ENCODE measurements at places on chromosomes 7 and 10.

- DNase-seq, result no peak
Observed at GRCh38 chr7:47799524-47799923, 148.7 kb downstream of the PKD1L1 start.

- DNase-seq, result no peak
Observed at GRCh38 chr10:72822342-72822986, 71.1 kb upstream of the OIT3 start.

DNA sequence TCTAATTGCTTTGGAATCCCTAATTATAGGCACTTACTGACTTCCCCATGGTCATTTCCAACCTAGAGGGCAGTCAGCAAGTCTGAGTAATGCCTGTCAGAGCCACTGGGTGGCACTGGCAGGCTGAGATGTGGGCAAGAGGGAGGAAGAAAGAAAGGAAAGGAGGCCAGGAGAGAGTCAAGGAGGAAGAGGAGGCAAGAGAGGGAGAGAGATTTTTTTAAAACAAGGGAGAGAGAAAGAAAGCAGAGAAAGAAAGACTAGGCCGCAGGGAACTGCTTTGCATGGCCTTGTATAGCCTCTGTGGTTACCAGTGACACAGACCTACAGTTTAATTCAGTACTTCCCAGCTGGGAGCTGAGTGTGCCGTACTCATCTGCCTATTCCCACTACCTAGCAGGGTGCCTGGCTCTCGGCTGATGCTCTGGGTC, 210.4 kb upstream of the ADO start:
- DNase-seq, result peak; percentile 32

DNA sequence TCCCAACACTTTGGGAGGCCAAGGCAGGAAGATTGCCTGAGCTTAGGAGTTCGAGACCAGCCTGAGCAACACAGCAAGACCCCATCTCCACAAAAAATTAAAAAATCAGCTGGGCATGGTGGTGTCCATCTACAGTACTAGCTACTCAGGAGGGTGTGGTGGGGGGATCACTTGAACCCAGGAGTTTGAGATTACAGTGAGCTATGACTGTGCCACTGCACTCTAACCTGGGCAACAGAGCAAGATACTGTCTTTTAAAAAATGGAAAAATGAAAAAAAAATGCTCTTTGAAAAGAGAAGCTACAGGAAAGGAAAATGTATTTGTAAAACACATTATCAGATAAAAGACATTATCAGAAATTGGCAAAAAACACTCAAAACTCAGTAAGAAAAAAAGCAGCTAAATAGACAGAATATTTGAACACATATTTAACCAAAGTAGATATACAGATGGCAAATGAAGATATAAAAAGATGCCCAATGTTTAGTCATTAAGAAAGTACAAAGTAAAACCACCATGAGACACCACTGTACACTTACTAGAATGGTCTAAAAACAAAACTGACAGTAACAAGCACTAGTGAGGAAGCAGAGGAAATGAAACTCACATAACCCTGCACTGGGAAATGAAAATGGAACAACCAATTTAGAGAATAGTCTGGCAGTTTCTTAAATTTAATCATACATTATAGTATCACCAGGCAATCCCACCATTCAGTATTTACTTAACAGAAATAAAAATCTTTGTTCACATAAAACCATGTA, 40.5 kb downstream of the NRBF2 start:
- no peak for DNase-seq

GRCh38 chr10:132868995-132869394, 73.4 kb downstream of the CFAP46 start:
- DNase-seq, result no peak

GRCh38 chr7:2105917-2106316, 126.8 kb downstream of the MAD1L1 start:
- no peak for DNase-seq

- DNase-seq, result no peak
Observed at GRCh38 chr7:1290679-1291356, 58.1 kb downstream of the UNCX start.

DNA sequence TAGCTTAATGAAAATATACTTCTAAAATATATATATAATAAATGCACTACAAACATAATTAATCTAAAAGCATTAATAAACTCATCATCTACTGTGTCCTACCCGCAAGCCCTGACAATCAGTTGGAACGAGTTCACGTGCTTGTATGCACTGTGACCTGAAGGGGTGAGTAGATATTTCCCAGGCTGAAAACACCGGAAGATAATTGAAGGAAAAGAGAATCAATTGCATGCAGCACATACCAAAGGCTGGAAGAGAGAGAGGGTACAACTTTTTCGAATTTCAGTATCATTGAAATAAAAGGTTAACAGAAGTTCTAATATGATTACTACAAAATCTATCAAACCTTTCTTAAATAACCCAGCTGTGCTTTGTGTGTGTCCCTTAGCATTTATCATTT, 94.6 kb downstream of the SEMA3C start:
- peak; percentile 31 for DNase-seq

GRCh38 chr10:30384701-30385201, 35.7 kb upstream of the MTPAP start:
- DNase-seq, result peak; percentile 18

- no peak for DNase-seq
Observed at GRCh38 chr10:100902622-100903021, 10.1 kb upstream of the SLF2 start.

DNA sequence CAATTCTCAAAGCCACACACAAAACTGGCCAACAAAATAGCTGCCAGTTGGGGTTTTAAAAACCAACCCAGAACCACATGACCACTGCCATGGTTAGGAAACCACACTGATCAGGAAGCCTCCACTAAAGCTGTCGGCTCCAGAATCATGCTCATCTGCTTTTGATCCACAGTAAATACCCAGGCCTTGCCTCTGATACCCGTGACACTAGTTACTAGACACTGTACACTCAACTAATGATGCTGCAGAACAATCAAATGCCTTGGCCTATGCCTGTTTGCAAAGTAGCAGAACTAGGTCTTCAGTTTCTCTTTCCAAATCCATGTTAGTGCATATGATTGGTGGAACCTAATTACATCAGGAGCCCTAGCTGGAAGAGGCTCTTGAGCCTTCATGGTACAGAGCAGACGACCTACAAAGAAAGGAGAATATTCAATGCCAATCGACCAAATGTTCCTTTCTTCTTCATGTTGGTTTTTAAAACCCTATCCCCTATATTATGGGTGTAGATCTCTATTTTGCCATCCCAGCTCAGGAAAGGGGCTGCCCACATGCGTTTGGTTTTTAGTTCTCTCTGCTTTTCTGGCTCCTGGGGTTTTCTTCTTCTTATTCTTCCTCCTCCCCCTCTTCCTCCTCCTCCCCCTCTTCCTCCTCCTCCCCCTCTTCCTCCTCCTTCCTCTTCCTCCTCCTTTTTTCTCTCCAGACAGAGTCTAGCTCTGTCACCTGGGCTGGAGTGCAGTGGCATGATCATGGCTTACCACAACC, 76.6 kb downstream of the CNNM2 start:
- DNase-seq, result no peak

DNA sequence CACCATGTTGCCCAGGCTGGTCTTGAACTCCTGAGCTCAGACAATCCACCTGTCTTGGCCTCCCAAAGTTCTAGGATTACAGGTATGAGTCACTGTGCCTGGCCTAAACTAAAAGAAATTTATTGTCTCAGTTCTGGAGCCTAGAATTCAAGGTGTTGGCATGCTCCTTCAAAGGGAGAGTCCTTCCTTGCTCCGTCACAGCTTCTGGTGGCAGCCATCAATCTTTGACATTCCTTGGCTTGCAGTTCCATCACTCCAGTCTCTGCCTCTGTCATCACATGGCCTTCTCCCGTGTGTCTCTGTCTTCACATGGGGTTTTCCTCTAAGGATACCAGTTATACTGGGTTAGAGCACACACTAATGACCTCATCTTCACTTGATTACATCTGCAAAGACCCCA, 55.5 kb downstream of the DNAJC12 start:
- no peak for DNase-seq

DNA sequence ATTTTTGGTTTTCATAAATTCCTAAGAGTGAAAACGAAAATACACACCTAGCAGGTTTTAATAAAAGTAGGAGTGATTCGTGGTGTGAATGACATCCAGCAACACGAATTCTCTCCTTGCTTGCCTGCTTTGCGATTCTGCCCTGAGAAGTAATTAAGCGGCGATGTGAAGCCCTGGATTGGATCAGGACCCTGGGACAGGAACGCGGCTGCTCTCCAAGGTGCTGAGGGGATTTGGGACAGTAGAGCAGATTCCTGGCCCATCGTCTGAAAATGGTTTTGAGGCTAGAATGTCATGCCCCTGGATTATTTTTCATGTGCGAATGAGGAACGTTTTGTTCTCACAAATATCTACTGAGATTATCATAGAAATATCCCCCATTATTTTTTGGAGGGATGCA, 7.8 kb downstream of the NPS start:
- DNase-seq, result no peak

DNA sequence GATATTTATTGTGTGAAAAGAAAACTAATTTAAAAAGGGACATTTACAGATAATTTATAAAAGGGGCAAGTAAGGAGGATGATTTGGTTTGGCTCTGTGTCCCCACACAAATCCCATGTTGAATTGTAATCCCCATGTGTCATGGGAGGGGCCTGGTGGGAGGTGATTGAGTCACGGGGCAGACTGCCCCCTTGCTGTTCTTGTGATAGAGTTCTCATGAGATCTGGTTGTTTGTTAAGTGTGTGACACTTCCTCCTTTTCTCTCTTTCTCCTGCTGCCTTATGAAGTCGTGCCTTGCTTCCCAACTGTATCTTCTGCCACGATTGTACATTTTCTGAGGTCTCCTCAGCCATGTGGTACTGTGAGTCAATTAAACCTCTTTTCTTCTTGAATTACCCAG, 171.0 kb upstream of the SEMA3E start:
- DNase-seq, result no peak

DNA sequence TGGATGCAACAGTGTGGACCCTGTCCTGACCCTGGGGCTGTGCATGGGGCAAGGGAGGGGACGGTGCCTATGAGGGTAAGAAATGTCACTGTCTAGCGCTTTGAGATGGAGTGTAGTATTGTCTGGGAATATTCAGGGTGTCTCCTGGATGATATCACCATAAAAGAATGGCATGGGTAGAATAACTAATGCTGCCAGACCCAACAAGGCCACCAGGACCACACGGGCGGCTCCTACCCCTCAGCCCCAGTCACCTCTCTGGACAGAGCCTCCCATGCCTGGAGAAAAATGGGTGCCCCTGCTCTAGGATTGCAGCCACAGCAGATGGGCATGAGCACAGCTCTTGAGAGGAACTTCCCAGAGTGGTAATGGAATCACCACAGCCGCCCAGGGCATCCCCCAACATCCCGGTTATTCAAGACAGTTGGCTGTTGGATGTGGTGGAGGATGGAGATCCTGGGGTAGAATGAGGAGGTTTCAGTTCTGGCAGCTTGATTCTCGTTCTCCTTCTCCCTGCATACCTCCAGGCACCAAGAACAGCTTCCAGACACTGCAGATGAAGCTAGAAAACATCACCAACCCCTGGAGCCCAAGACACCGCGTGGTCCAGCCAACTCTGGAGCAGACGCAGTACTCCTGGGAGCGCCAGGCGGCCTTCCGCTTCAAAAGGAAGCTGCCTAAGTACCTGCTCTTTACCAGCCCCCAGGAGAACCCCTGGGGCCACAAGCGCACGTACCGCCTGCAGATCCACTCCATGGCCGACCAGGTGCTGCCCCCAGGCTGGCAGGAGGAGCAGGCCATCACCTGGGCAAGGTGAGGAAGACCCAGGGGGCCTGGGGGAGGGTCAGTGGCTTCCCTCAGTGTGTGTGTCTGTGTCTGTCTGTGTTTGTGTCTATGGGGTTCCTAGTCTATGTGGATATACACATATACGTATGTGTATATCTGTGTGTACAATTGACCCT, 6.2 kb downstream of the AOC1 start:
- DNase-seq, result no peak

DNA sequence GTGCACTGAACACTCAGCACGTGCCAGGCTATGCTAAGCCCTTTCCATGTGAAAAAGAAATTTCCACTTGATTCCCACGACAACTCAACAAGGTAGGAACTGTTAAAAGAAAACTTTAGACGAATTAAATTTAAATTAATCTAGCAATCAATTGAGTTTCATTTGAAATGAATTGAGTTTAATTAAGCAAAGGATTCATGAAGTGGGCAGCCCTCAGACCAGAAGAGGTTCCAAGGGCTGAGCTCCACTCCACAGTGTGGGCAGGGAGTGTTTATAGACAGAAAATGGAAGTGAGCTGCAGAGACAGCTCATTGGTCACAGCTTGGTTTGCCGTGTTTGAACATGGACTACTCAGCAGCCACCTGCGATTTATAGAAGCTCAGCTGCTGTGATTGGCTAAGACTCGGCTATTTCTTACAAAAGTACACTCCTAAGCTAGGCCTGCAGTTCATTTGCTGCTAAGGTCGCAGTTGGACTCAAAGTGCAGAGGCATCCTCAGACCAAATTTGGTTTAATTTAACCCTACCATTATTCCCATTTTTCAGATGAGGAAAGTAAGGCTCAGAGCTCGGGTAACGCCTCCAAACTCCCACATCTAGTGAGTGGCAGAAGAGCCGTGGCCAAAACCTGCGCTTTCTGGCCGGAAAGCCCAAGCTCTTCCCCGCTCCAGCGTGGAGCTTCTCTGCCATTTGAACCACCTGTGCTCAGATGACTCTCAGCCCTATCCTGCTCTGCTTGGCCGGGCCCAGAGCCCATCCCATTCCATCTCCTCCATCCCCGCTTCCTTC, 24.9 kb downstream of the CALML3 start:
- DNase-seq, result no peak

- peak; percentile 91 for DNase-seq
Observed at GRCh38 chr7:1028775-1029636, 15.3 kb upstream of the GPR146 start.

- DNase-seq, result peak; percentile 56
Observed at GRCh38 chr10:95864906-95865813, 42.6 kb upstream of the CC2D2B start.

DNA sequence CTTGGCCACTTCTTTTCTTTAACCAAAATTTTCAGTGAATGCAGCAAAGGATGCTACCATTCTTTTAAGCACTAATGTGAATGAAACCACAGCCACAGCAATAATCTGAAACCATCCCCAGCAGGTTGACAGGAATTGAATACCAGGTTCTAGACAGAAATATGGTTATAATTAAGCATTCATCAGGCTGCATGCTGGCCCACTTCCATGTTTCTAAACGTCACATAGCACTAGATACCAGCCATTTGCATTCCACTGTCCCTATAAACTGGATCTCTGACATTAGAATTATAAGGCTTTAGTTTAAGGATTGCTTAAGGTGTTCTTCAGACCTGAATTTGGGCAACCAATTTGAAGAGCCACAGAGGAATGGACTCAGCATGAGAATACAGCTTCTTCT, 340.8 kb upstream of the KLF6 start:
- DNase-seq, result no peak

- DNase-seq, result peak; percentile 92
Observed at GRCh38 chr10:6053816-6054631, 8.1 kb downstream of the IL2RA start.

- DNase-seq, result peak; percentile 41
Observed at GRCh38 chr7:158973440-158973839, 117.1 kb downstream of the DYNC2I1 start.

- no peak for DNase-seq
Observed at GRCh38 chr10:84308481-84309304, 19.7 kb upstream of the CCSER2 start.

- DNase-seq, result no peak
Observed at GRCh38 chr10:70480239-70480861, 1.8 kb downstream of the PALD1 start.

- DNase-seq, result no peak
Observed at GRCh38 chr10:117950408-117950807, 96.3 kb downstream of the RAB11FIP2 start.

Measured in large intestine (tissue), 12 donors.